ENCODE measurements at places on chromosomes 6 and 20.

DNA sequence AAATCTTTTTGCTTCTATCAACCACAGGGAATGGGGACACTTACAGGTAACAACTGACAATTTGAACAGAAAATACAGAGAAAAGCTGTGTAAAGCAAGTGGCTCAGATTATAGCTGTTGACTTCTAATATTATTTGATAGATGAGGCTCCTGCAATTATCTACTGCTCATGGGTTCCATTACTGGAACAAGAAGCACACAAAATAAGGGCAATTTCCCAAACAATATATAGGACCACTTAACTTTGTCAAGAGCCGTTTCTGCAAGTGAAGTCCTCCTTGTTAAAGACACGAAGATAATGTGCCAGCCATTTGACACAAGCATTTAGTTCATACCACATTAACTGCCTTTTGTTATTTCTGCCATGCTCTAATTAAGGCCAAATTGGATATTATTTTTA, 315.5 kb upstream of the ARID1B start:
- no peak for DNase-seq

DNA sequence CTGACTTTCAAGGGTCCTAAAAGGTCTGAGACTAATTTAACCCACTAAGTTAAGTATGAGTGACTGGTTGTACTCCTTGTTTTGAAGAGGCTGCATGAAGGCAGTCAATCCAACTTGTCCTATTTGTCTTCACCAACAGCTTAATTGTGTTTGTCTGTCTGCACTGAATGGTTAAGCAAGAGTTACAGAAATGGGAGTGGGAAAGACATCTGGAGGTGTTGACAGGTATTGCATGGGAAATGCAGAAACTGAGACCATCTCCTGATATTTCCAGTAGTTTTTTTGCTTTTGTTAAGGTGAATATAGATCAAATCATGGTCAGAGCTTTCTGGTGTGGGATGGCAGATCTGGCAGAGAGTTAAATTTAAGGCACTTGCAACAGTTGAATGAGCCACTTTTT, 6.5 kb downstream of the FUT9 start:
- DNase-seq, result peak; percentile 49

DNA sequence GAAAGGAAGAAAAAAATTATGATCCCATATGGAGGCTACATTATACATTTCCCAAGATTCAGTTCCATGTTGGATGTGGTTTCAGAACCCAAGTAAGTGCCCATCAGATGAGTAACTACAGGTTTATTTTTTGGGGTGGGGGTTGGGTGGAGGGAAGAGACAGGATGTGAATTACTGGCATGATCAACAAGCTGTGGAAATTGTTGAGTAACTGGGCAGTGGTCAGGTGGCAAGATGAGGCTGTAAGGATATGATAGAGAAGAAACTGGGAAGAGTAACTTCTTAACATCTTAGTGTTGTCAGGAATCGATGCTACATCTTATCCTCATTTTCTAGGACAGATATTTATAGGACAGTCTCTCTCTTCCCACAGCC, 153.5 kb downstream of the CFAP61 start:
- DNase-seq, result peak; percentile 81

- peak; percentile 3 for DNase-seq
Observed at GRCh38 chr6:5950361-5950785, 56.4 kb downstream of the NRN1 start.

DNA sequence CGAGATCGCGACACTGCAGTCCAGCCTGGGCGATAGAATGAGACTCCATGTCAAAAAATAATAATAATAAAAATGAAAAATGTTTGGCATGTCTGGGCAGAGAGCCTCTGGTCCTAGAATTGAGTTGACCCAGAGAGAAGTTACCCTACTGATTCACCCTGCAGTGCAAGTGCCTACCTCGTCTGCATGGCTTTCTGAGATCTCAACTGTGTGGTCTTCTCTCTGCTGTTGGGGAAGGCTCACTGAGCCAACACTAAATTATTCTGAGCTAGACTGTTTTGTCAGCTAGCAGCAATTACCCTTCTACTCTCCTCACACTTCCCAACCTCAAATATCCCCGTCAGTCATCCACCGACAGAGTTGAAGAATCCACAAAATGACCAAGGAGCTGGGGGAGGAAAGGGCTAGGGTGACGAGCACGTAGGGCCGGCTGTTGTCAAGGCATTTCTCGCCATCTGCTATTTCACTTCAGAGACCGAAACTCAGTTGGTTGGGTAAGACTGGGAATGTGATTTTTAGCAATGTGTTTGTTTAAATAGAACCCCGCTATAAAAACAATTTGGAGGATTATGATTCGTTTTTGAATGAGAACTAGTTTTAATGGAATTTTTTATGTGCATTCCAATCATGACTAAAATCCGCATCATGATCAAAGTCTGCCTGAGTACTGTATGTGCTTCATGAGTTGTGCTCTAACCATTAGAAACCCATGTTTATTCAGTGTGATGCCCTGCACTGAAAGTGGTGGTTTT, 9.4 kb downstream of the MAS1 start:
- DNase-seq, result no peak

GRCh38 chr6:36717231-36717825, 19.7 kb downstream of the RAB44 start:
- no peak for DNase-seq

DNA sequence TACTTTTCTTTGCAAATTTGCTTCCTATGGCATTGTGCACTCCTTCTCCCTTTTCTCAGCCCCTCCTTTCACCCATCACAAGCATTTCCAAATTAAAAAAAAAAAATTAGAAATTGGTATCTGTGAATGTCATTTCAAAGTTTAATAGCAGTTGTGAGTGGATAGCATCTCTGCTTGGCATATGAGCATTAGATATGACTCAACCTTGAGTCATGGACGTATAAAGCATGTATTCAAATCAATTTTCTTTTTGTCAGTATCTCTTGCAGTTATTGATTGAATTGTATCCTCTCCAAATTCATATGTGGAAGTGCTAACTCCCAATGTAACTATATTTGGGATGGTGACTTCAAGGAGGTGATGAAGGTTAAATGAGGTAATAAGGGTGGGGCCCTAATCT, 60.1 kb upstream of the MAP3K7 start:
- no peak for DNase-seq

- peak; percentile 18 for DNase-seq
Observed at GRCh38 chr6:37375376-37375775, 21.6 kb downstream of the RNF8 start.

DNA sequence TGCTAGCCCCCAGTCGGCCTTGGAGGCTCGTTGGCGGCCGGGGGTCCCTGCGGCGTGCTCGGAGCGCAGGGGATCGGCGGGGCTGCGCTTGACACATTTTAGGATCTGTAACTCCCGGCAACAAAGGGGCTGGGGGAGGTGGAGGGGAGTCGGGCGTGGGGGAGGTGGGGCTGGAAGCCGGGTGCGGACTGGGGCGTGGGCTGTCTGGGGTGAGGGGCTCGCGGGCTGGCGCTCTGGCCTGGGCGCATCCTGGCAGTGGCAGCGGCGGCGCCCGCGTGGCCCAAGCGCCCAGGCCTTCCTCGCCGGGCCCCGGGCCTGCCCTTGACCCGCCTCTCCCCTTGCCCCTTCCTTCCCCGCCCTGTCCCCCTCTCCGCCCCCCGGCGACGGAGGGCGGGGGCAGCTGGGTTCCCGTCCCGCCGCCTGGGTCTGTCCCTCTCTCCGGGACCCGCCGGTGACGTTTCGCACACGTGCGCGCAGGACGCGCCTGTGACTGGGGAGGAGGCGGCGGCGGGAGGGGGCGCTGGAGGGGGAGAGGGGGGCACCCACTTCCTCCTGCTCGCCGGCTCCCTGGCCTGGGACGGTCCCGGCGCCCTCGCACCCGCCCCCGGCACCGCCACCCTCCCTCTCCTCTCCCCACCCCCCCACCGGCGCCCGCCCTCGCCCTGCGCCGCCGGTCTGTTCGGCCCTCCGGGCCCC, 1.5 kb downstream of the E2F3 start:
- peak; percentile 93 for DNase-seq

GRCh38 chr6:89310929-89311328, 4.2 kb downstream of the GABRR2 start:
- no peak for DNase-seq

DNA sequence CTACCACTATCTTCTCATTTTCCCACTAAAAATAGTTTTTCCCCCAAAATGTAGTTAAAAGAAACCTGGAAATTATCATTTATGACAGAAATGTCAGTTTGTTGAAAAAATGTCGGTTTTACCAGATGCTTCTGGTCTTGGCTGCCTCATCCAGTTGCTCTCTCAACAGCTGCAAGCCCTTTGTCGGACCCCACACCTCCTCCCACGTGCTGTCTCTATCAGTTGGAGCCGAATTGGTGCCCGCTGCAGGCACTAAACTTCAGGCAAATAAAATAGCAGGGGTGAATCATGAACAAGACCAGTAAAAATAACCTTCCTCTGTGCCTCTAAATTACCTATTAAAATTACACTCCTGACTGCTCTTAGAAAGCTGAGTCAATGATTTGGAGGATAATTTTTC, 129.5 kb upstream of the CEP162 start:
- no peak for DNase-seq

- no peak for DNase-seq
Observed at GRCh38 chr6:57216235-57217101, 5.6 kb downstream of the RAB23 start.

GRCh38 chr6:100382767-100383195, 81.9 kb downstream of the SIM1 start:
- DNase-seq, result peak; percentile 58

DNA sequence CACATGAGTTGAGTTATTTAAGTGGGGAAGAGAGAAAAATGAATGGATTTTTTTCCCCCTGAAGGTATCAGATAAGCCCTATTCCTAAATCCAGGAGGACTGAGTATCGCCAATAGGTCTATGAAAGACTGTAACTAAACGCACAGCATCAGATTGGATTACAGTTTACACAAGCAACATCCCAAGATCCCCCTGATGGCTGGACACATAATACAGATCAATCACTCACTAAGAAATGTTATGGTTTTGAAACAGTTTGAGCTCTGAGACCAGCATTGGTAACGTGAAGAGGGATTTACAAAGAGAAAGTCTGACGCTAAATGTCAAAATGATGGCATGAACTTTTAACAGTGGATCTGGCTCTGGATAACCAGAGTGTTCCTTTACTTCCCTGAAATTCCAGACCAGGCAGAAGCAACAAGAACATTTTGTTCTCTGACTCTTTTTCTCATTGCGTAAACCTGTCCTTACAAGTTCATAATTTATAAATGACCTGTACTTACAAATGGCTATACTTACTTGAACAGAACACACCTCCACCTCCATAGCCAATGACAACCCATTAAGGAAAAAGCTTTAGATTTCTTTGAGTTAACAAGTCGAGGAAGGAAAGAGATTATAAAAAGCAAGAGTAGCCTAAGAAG, 131.8 kb upstream of the BEND3 start:
- DNase-seq, result peak; percentile 26

DNA sequence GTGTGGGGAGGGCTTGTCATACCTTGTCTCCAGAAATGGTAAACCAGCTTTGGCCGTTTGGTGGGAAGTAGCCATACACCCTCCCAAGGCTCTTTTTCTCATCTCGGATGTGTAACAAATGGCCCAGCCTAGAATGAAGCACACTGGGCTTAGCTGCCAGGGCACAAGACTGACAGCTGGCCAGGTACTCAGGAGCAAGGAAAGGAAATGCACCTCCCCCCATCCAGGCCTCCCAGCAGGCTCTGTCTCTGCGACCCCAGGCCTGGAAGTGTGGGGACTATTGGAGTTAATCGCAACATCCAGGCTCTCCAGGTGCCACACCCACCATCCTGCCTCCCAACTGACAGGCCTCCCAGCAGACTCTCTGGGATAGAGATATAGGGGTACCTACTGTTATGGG, 43.0 kb downstream of the MRS2 start:
- DNase-seq, result no peak

- peak; percentile 56 for DNase-seq
Observed at GRCh38 chr6:140671926-140672325, 1297.5 kb upstream of the CITED2 start.

DNA sequence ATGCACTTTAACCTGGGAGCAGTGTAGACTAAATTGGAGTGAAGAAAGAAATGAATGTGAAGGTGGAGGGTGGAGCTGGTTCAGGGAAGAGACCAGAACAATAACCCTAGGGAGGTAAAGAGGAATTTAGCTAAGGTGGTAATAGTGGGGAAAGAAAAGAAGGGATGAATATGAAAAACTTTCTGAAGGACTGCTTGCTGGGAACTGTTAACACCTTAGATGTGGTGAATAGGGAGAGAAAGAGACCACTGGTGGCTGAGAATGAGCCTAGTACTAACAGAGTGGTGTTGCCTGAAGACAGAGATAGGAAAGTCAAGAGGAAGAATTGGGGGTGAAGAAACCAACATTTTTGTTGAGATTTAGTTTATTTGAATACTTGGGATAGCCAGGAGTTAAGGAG, 78.4 kb upstream of the HS3ST5 start:
- DNase-seq, result no peak

GRCh38 chr20:63254232-63254605, at the start of gene NKAIN4:
Gene NKAIN4, minus strand, starts transcription at chr20:63254463. Its CDS starts 13 bp downstream, at chr20:63254450.
- DNase-seq, result no peak

DNA sequence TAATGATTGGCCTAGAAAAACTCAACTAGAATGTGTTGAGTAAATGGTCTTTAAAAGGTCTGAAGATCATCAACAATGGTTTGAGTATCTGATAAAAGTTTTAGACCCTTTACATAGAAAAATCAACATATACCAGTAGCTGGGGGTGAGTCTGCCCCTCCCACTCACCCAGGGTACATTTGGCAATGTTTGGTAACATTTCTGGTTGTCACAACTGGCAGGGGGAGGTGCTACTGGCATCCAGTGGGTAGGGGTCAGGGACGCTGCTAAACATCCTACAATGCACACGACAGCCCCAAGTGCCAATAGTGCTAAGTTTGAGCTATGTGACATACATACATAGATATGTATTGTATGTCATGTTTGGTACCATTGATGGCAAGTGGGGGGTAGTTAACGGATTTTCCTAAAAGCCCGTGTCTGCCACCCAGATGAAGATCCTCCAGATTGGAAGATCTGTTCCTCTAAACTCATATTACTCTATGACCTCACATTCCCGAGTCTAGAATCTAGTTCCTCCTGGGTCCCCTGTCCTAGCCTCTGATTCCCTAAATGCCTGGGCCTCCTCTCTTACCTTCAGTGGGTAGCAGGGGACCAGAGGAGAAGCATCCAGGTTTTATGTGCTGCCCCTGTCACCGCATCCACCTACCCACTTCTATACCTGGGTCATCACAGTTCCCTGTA, 2.5 kb upstream of the MMP9 start:
- DNase-seq, result no peak

DNA sequence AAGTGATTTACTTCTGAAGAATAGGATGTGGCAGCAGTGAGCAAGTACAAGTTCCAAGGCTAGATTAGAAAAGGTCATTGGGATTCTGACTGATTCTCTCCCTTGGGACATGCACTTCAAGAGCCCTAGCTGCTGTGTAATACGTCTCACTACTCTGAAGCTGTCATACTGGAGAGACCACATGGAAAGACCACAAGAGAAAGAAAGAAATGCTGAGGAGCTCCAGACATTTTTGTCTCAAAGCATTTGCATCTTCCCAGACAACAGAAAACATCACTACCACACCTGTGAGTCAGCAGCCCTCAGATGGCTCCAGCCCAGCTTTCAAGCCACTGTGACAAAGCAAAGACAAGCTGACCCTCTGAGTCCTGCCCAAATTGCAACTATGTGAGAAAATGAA, 20.7 kb downstream of the TENT5A start:
- DNase-seq, result no peak

GRCh38 chr6:9007027-9007426, 571.7 kb upstream of the SLC35B3 start:
- no peak for DNase-seq

All from NCI-H69 (cell line).